Mesendoderm (in vitro differentiated cells): ENCODE measurements at places on chromosomes 4 and X.

GRCh38 chrX:121389976-121390714 is 342.7 kb downstream of the GLUD2 start:
- DNase-seq = no peak

DNA sequence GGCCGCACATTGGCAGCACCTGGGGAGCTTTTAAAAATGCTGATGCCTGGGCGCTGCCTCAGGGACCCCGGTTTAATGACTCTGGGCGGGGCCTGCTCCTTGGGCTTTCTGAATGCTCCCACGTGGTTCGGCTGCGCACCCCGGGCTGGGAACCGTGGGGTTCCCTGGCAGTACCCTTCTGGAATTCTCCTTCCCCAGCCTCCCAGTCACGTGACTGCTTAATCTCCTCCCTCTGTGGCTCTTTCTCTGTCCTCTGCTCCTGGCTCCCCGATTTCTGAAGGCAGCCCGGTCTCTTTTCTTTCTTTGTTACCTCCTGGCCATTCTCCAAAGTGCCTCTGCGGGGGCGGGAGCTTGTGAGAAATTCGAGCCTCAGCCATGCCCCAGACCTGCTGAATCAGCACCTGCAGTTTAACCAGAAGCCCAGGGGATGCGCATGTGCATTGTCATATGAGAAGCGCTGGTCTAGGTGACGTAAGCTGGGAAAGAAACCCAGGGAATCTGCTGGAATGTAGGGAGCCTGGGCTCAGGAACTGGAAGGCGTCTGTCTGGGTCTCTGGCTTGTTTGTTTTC is 16.6 kb downstream of the CLCN4 start:
- DNase-seq = peak; percentile 96

DNA sequence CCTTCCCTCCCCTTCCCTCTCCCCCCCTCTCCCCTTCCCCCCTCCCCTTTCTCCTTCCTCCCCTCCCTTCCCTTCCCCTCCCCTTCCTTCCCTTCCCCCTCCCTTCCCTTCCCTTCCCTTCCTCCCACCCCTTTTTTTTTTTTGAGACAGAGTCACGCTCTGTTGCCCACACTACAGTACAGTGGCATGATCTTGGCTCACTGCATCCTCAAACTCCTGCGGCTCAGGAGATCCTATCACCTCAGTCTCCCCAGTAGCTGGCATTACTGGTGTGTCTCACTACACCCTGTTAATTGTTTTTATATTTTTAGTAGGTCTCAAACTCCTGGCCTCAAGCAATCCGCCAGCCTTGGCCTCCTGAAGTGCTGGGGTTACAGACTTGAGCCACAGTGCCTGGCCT is 66.6 kb downstream of the TBC1D9 start:
- DNase-seq = no peak

DNA sequence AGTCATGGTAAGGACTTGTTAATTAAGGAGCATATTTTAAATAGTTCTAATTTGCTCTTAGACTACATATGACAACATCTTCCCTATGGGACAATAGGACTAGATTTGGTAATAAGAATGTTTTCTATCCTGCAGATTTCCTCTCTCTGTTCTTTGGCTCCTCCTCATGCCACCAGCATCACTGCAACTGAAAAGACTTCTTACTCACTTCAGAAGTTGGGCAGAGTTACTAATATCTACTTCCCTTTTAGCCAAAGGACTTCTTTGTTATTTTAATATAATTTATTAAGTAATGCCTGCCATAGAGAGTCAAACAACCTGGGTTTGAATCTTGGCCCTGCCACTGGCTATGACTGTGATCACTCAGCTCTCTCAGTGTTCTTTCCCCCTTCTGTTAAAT is 16.4 kb downstream of the MMAA start:
- DNase-seq = no peak

DNA sequence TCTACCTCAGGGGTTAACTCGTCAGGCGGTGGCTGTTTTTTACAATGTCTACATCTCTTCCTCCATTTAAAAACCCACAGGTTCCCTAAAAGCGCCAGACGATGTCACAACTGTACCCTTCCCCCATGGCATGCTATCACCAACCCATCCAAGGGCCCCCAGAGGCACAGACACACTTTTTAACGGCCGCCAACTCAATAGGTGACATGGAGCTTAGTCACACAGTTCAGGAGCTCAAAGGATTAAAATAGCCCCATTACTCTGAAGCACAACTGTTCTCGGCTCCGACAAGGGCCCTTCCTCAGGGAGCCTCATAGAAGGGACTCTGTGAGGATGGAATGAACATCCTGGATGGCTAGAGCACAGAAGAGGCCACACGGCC is 12.4 kb downstream of the SH3KBP1 start:
- peak; percentile 24 for DNase-seq

DNA sequence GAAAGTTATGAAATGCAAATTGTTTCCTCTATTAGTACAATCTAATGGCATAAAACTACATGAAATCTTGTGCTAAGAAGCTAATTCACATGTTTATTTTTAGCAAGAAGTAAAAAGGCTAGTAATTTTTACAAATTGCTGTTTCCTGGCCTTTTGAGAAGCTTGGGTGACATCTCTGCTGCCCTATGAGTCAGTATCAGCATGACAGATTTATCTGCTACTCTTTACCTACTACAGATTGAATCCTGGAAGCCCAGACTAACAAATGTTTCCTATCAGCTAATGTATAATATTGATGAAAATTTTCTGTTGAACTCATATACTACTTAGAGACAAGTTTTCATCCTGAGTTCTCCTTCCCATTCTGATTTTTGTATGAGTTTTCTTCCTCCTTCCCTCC is 232.4 kb downstream of the DCTD start:
- no peak for DNase-seq

DNA sequence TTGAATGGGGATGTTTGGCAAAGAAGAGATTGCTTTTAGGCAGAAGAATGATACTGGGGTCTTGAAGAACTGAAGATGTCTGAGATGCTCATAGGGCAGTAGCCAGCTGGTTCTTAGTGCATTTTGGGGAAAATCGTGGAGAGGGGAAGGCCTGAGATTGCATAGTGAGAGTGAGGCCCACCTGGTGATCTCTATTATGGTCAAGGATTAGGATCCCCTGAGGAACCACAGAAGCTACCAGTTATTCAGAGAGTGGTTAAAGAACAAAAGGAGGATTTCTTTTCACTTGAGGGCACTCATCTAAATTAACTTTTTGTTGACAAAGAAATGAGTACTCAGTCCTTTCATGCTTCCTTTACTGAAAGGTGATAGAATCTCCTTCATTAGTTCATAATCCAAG is 271.3 kb upstream of the HAND2 start:
- DNase-seq = no peak

- no peak for DNase-seq
Measured at GRCh38 chrX:107711521-107712181, 63.9 kb downstream of the TSC22D3 start.

GRCh38 chr4:113052379-113052951 is 3.0 kb downstream of the ANK2 start:
- no peak for DNase-seq

DNA sequence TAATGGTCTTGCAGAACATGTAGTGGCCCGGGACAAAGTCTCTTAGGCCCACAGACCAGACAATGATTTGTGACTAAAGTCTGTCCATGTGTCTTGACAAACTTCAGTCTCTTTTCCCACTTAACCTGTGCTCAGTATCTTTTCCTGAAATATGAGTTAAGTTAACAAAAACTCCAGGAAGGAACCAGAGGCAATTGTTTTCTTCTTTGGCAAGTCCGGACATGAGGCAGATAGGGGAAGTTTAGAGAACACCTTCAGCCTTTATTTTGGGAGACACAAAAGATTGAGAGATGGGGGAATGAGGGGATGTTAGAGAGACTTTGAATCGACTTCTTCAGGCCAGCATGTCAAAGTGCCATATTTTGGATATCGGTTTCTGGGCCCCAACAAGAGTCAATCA is 80.2 kb upstream of the FRMPD4 start:
- DNase-seq = no peak

DNA sequence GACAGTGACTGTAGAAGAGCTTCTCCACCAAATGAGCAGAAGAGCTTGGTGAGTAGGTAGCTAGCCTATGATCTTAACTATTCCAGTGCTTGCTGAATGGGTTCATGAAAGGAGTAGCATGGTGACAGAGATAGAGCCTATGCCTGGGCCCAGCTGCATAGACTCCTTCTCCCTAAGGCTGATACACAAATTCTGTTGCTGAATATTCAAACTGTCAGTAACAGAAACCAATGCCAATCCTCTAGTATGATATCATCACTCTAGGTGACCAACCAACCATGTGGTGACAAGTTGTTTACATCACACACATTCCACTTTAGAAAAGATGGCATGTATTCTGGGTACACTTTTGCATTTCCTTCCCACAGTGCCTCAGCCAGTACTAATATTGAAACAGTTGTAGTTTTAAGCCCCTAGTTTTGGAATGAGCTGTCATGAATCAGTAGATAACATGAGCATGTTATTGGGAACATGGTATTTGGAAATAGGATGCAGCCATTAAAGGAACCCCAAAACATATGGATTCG is 103.4 kb upstream of the GRXCR1 start:
- DNase-seq = no peak

- DNase-seq = no peak
Measured at GRCh38 chr4:89800527-89801103, 36.3 kb downstream of the SNCA start.
